ENCODE measurements at places on chromosomes 5 and 9.

DNA sequence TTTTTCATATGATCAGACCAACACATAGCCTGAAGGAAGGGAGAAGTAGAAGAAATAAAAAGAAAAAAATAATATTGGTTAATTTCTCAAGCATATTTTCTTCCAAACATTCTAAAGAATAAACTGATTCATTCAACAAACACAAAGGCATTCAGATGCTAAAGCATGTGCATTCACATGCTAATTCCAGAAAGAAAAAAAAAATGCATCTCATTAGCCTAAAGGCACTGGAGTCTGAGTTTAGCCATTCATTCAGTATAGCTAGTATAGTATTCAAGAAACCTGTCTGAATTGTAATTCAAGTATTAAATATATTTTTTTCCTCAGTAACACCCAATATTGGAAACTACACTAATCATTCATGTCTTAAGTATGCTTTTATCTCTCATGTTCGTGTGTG is 61.0 kb upstream of the FER start:
- DNase-seq, result no peak

DNA sequence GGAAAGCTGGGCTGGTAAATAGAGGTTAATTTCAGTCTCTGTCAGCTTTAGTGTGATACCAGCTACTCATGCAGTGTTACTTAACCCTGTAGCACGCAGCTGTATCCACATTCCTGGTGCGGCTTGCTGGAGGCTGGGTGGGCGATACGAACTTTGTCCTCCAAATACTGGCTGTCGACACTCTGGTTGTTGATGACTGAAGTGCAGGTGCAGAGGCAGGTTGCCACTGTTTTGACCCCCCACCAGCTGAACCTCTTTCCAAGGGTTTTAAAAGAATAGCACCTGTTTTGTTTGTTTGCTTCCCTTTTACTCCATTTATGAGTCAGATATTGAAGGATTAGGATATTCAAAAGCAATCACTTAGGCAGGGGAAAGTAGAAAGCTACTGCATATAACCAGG is 4.4 kb upstream of the RABGAP1 start:
- DNase-seq, result no peak

DNA sequence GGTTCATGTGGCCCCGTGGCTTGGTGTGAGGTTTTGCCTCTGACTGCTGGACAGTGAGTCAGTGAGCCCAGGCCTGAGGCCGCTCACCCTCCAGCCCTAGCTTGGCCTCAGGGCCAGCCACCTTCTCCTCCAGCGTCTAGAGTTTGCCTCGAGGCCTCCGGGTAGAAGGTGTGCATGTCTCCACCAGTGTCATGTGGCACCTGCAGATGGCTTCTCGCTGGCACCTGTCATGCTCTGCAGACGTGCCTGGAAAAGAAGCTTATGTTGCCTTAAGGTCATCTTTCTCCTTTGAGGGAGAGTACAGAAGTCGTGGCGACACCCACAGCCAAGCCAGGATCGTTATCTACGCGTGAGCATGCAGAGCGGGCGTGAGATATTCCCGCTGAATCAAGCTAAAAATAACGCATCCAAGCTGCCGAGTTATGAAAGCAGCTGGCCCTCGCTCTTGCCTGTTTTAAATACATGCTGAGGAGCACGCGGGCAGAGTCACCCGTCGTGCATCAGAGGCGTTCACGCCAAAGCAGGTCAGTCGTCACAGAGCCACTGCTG is 79.7 kb upstream of the FCN2 start:
- no peak for DNase-seq

GRCh38 chr9:105341434-105342146 is 97.1 kb downstream of the SLC44A1 start:
- peak; percentile 33 for DNase-seq

Measured in fibroblast of pulmonary artery (primary cell).